ENCODE measurements at places on chromosomes 13 and 19. TPM values are rescaled to one million over a fixed set of nuclear protein-coding genes. Genes with fewer than 3 reads are reported as not detected.

- no peak for DNase-seq
These were observed 722 bp upstream of the ICAM1 start for GRCh38 chr19:10270180-10270615.

GRCh38 chr19:13905634-13906520 lies at the start of the genes BRME1 and CC2D1A:
Gene BRME1, minus strand, starts transcription at chr19:13906117. Its CDS starts 1,225 bp downstream, at chr19:13904892.
Gene CC2D1A, plus strand, starts transcription at chr19:13906201. Its CDS starts 241 bp downstream, at chr19:13906442.
- DNase-seq: peak; percentile 86

DNA sequence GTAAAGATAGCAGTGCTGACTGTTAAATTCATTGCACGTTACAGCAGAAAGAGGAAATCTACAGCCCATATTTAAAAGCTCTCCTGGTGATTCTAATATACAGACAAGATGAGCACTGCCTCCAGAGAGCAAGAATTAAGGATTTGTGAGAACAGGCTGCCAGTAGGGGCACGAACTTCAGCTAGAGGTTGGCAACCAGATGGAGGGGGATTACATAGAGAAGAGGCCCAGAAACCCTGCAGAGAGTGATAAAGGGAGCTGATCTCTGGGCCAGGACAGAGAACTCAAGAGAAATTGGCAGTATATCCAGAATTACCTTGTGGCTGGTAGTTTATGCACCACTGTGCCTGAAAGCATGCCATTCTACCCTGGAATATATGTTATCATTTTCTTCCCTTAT lies 144.8 kb downstream of the UFM1 start:
- DNase-seq: no peak

- DNase-seq: no peak
These were observed 6.5 kb downstream of the RAB11B start for GRCh38 chr19:8396563-8397203.

Gene TUBA3C
- polyA plus RNA-seq: not detected

DNA sequence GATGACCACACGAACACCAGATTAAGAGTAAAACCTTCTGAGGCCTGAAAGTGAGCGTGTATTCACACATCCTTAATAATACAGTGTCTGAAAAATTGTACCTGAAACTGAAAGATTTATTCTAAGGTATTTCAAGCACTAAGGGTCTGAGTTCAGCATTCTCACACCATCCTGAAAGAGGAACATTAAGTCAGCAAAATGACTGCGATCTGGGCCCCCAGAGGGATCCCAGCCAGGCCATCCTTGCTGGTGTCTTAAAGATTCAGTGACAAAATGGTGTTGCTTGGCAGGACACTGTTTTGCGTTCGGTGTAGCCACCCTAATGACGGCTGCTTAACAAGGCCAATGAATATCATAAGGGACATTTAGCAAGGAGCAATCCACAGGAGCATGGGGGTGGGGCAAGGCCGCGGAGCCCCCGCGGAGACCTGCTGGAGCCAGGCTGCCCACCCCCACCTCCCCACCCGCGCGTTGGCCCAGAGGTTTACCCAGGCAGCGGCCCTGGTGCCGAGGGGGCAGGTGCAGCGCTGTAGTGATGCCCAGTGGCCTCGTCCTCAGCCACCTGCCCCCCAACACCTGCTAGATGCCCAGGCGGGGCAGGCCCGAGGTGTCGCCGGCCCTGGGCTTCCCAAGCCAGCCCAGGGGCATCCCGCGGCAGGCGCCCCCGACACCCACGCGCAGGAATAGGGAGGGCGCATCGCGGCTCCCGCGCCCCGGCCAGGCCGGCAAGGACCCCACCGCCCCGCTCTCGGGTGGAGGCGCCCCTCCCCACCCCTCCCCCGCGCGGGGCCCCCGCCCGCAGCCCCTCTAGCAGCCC lies 742 bp downstream of the NALCN start:
- peak; percentile 6 for DNase-seq

DNA sequence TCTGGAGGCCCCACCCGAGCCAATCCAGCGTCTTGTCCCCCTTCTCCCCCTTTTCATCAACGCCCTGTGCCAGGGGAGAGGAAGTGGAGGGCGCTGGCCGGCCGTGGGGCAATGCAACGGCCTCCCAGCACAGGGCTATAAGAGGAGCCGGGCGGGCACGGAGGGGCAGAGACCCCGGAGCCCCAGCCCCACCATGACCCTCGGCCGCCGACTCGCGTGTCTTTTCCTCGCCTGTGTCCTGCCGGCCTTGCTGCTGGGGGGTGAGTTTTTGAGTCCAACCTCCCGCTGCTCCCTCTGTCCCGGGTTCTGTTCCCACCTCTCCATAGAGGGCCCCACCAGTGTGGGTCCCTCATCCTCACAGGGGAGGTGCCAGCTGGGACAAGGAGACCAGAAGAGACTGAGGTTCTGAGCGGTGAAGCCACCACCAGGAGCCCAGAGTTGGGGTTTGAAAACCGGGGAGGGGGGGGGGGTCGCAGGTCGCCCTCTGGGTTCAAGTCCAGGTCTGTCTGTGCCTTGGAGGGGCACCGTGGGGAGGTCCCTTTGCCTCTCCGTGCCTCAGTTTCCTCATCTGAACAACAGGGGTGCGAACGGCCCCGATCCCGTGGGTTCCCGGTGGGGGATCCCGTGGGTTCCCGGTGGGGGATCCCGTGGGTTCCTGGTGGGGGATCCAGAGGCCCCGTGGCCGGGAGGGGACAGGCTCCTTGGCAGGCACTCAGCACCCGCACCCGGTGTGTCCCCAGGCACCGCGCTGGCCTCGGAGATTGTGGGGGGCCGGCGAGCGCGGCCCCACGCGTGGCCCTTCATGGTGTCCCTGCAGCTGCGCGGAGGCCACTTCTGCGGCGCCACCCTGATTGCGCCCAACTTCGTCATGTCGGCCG lies at the start of gene ELANE:
Gene ELANE (plus strand): TSS at position 168 of the 878 bp plus-strand sequence. CDS start 26 bp downstream, at position 194.
- no peak for DNase-seq

- no peak for DNase-seq
These were observed 55.4 kb downstream of the LRRC63 start for GRCh38 chr13:46267166-46267565.

- no peak for DNase-seq
These were observed 1.1 kb downstream of the MIER2 start for GRCh38 chr19:343451-343931.

DNA sequence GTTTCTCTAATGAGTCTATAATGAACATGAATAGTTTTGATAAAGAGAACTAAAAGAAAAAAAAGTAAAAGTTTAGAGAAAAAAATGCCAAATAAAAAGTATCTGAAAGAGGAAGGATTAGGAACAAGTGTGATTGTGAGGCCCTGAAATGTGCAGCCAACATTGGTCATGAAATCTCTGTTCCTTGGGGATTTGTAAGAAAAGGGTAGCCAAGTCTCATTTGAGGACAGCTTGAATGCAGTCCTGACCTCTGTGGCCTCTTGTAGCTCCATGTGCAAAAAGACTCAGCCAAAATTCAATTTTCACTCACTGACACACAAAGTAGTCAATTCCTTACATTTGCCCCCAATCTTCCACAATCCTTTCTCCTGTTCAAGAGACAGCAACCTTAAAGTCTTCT lies 167.9 kb downstream of the KLF12 start:
- DNase-seq: no peak

DNA sequence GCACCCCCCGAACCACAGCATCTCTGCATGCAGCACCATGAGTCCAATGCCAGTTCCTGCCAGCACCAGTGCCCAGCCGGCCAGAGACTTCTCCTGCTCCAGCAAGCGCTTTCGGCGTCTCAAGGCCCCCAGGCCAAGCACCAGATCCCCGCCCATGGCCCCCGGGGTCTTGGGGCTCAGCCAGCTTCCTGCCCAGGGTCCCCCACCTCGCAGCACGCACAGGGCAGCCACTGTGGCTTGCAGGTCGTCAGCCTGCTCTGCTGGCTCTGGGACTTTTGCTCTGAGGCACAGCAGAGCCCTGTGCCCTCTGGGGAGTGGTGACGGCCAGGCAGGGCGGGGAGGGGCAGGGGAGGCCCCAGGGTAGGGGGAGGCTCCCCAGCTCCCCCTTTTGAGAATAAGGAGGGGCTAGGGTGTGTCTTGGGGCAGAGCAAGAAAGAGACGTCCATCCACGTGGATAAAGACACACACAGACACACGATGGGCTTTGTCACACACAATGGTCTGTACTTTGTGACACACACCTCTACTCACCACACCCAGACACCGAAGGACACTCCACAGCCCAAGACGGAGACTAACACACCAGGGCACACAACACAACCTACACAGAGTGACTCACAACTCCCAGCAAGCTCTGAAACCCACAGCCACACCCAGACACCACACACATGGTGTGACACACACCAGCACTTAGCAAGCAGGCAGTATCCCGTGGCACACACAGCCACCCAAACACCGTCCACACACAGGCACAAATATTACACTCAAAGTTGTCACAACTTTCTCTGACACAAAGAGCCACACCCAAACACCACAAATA lies at the start of gene KCNN4:
Gene KCNN4 (minus strand): TSS at position 268 of the 820 bp plus-strand sequence. CDS start 112 bp downstream, at position 156.
- no peak for DNase-seq

GRCh38 chr13:90798381-90798780 lies 549.1 kb upstream of the MIR17HG start:
- DNase-seq: no peak

DNA sequence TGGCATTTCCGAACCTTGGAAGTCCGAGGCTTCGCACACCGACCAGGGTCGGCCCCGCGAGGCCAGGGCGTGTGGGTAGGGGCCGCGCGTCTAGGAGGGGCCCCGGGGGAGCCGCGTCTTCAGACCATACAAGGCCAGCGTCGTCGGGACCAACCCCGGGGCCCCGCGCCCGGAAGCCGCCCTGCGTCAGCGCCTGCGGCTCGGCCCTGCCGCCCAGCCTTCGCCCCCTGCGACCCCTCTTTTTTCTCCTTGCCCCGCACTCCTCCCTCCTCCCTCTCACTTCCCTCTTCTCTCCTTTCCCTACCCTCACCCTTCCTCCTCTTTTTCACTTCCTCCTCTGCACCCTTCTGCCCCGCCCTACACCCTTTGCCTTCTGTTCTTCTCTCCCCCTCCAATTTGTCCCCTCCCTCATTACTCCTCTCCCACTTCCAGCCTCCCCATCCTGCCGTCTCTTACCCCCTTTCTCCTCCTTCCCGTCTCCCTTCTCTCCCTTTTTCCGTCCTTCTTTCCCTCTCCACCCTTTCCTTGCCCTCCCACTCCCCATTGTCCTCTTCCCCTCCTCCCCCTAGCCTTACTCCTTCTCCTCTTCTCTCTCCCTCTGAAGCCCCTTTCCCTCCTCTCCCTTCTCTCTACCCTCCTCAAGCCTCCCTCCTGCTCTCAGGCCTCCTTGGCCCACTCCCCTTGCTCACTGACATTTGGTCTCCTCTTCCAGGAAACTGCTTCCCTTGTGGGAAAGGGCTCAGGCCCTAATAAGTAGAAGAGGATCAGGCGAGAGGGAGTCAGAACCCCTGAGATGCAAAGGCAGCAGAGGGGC lies 2.2 kb upstream of the PLEKHG2 start:
- no peak for DNase-seq

Gene PALM3
- 21.2 TPM for polyA plus RNA-seq

DNA sequence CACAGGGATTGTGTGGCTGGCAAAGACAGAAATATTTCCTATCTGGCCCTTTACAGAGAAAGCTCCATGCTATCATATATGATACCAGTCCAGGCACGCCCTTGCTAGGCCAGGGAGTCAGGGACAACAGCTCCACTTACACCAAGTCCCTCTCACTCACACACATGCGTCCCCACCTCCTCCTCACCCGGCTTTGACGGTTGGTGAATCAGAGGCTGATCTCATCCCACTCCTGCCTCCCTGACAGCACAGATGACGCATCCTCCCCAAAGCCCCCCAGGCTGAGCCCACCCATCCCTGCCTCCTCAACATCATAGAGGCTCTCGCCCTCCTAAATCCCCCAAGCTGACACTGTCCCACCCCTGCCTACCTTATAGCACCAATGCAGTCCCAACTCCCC lies 62.7 kb downstream of the F2RL3 start:
- DNase-seq: no peak

DNA sequence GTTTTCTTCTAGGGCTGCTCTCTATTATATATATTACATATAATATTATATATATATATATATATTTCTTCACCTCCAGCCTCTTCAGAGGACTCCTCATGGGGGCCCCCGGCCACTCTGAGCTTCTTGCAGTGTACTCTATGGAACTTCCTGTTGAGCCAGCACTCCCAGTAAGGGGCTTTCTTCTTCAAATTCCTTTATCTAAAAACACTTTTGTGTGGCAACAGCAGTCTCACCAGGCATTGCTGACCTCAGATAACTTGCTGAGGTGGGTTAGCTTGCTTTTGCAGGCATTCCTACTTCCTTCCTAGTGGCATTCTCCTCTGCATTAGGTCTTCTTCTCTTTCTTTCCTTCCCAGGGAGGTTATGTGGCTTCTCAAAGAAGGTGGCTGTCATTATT lies 381.5 kb downstream of the MYO16 start:
- no peak for DNase-seq

Gene TMPRSS9
- polyA plus RNA-seq: 0.60 TPM

Gene CTXN1
- 12.6 TPM for polyA plus RNA-seq

DNA sequence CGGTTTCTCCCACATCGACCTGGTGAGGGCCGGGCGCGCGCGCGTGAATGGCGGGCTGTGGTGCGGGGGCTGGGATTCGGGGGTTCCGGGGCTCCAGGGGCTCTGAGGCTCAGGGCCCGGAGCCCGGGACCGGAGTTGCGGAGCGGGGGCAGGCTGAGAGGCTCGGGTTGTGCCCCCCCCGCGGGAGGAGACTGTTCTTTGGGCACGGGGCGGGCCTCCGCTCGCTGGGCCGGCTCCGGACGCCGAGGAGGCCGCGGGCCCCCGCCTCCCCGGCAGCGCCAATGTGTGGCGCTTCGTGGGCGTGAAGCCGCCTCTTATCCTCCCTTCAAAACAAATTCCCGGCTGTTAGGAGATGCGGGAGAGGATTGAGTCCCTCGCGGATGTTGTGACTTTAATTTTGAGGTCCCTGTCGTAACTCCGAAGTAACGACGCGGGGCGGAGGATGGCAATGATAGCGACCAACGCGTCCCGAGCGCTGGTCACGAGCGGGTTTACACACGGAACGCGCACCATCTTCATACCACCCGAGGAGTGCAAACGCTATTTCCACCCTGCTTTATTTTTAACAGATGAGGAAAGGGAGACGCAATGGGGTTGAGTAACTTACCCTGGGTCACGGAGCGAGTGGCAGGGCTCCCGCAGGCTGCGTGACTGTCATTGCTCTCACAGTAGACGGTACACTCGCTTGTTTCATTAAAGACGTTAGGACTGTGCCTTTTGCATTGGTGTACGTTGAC lies 536 bp downstream of the UBA2 start:
- peak; percentile 17 for DNase-seq

DNA sequence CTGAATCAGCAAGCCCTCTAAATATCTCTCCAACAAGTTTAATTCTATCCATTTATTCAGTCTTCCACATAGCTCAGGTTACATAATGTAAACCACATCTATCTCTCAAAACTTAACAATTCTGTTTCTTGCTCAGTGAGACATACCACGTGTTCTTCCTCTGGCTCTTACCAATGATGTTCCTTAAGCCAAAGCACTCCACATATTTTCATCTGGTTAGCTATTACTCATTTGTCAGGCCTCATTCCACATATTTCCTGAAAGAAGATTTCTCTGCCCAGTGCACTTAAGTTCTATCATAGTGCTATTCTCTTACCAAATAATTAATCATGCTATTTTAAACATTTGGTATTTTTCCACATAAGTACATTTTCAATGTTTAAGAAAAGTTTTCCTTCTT lies 403.3 kb upstream of the ATXN8OS start:
- DNase-seq: no peak

DNA sequence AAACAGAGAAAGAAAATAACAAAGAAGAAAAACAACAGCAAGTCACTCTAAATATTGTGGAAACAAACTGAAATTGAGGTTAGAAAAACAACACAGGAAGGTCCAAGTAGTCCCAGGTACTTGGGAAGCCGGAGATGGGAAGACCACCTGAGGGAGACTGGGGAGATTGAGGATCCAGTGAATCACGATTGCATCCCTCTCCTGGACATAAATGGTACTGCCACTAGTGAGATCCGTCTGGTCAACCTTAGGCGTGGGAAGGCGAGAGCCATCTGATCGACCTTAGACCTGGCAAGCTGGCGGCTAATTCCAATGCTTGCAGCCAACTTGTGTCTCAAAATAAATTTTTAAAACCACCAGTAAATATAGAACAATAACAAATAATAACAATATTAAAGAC lies 81.9 kb downstream of the ZNF726 start:
- DNase-seq: no peak
